ENCODE measurements at places on chromosomes 6 and 20.

- no peak for DNase-seq
These were observed 343 bp downstream of the SNAP91 start for GRCh38 chr6:83708546-83708969.

GRCh38 chr6:33323623-33323948, 6.0 kb upstream of the ZBTB22 start:
- no peak for DNase-seq

GRCh38 chr6:149077208-149077607, 240.3 kb upstream of the TAB2 start:
- DNase-seq: no peak

- DNase-seq: no peak
These were observed 644.3 kb upstream of the AGPAT4 start for GRCh38 chr6:161918109-161918531.

GRCh38 chr20:44064501-44065400, 122.2 kb downstream of the JPH2 start:
- no peak for DNase-seq

- no peak for DNase-seq
These were observed 12.4 kb downstream of the SNX5 start for GRCh38 chr20:17956099-17956685.

DNA sequence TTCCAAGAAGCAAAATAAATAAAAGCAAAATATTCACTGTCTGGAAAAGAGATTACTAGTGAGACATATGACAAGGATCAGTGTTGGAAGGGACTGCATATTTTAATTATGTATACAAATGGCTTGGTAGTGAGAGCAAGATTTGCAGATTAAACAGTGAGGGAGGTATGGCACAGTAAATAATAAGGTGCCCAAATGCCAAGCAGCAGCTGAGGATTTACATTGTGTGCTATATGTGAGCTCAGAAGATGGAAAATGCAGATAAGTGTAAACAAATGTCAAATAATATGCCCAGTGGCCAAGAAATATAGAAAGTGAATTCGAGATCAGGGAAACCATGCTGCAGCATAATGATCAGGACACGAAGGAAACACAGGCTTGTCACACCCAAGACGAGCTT, 173.8 kb upstream of the NRSN1 start:
- DNase-seq: no peak

DNA sequence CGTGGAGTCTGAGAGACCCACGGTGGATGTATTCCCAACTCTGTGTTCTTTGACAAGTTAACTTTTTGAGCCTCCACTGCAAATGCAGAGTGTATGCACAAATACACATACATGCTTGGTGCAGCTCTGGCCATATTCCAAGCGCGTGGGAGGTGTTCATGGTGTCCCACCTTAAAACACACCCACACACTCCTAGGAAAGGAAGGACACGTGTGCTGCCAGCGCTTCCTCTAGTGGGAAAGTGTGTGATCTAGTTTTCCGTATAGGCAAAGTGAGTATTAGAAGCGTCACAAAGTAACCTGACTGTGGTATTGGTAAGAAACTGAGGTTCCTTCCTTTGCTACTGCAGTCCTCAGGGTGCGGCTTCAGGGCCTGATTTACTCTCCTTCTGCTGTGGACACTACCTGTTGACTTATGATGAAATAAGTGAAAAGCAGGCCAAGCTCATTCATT, 36.0 kb upstream of the MPC1 start:
- DNase-seq: no peak

- no peak for DNase-seq
These were observed 3.9 kb downstream of the SYNJ2 start for GRCh38 chr6:157985378-157986155.

DNA sequence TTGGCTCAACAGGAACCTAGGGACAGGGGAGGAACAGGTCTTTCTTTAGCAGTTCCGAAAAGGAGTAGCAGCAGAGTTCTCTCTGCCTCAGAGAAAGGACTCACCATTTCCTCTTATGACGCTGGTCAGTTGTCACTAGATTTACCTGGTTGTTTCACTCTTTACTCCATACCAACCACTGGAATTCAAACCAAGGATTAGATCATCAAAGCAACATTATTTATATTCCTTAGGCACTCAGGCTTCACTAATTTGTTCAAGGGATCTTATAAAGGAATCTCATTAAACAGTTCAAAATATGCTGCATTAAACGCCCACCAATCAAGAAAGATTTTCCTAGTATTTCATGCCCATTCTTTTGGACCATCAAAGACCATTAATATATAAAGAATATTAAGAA, 1129.5 kb upstream of the MAP3K7 start:
- no peak for DNase-seq

GRCh38 chr6:82208913-82209312, 38.6 kb downstream of the IBTK start:
- no peak for DNase-seq

GRCh38 chr20:43558412-43559146, at the start of gene SGK2:
TSS of gene SGK2 (plus strand) at chr20:43559027. CDS start at chr20:43566496, 7,469 bp downstream.
- no peak for DNase-seq

GRCh38 chr6:106591111-106591825, 38.0 kb downstream of the RTN4IP1 start:
- DNase-seq: no peak

GRCh38 chr6:151032034-151032433, 166.5 kb downstream of the MTHFD1L start:
- no peak for DNase-seq
